ENCODE measurements at places on chromosomes 1 and 21.

DNA sequence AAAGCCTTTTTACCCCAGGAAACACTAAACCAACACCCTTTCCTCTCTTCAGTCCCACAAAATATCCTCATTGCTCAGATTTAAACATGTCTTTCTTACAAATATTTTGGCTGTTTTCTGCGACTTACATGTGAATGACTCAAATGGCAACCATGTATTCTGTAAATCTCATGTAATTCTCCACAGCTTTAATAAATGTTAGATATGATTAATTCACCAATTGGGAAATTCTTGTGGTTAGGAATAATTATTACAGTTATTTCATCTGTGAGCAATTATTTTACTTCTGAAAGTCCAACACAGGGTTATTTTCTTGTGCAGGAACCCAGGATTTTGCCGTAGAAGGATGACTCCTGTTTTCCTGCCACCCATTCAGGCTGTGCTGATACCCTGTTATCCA lies 431.5 kb downstream of the LMO4 start:
- DNase-seq = no peak

GRCh38 chr1:12669529-12670068 lies 25.7 kb downstream of the AADACL4 start:
- no peak for DNase-seq

DNA sequence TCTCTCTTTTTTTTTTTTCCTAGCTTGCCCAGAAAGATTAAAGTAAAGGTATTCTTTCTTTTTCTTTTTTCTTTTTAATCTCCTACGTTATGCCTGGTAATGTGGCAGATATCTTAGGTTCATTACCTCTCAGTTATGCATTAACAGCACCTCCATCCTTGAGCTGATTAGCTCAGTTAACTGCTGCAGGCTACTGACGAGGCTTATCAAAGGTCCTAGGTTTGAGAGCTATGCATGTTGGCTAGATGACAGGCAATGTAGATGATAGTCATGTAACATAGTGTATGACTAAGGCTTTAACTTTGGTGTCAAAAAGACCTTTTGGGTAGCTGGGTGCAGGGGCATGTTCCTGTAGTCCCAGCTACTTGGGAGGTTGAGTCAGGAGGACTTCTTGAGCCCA lies 53.7 kb upstream of the CACYBP start:
- DNase-seq = no peak

- no peak for DNase-seq
Observed at GRCh38 chr1:4856396-4856795, 202.0 kb downstream of the AJAP1 start.

DNA sequence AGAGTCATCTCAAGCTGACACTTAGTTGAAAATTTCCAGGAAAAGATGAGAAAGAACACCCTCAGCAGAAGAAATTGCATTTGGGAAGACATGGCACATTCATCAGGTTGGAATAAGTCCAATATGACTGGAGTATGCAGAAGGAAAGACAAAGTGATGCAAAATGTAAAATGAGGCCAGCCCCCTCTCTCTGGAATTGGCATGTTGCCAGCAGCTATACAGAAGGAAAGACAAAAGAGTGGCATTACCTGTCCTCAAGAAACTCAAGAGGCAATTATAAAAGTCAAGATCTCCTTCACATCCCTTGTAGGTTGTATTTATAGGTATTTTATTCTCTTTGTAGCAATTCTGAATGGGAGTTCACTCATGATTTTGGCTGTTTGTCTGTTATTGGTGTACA lies 426.3 kb downstream of the AGBL4 start:
- DNase-seq = no peak

DNA sequence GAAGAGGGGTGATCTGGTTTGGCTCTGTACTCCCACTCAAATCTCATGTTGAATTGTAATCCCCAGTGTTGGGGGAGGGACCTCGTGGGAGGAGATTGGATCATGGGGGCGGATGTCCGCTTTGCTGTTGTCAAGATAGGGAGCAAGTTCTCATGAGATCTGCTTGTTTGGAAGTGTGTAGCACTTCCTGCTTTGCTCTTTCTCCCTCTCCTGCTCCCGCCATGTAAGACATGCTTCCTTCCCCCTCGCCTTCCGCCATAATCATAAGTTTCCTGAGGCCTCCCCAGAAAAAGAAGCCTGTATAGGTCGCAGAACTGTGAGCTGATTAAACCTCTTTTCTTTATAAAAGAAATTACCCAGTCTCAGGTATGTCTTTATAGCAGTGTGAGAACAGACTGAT lies 27.9 kb downstream of the MYOM3 start:
- no peak for DNase-seq

DNA sequence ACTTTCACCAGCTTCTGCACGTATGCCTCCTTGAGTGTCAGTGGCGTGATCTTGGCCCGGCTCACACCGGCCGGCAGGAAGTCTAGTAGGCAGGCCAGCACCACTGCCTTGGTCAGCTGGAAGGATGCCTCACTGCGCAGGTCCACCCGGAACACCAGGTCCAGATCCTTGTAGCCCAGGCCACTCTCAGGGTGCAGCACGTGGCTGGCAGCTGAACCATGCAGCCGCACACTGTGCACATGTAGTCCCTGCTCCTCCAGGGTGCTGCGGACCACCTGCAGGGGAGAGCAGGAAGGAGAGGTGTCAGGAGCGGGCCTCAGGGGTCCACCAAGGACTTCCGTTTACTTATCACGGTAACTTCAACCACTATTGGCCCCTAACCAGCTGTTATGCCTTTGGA lies 6.0 kb downstream of the TENT5B start:
- no peak for DNase-seq

DNA sequence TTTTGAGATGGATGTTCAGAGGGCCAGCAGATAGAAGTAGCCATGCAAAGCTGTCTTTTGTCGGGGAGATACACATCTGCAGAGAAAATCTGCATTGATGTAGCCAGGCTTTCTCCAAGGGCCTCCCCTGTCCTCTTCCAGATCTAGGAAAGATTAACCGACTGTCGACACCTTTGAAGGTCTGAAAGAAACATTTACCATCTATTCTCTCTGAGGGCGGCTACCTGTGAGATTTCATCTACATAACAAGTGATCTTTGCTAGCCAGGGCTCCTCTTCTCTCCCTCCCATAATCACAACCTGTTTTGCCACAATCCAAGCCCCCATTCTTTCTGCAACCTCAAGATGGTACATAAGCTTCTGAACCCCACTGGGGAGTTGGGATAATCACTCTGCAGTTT lies 193.6 kb downstream of the RGS7 start:
- DNase-seq = no peak

DNA sequence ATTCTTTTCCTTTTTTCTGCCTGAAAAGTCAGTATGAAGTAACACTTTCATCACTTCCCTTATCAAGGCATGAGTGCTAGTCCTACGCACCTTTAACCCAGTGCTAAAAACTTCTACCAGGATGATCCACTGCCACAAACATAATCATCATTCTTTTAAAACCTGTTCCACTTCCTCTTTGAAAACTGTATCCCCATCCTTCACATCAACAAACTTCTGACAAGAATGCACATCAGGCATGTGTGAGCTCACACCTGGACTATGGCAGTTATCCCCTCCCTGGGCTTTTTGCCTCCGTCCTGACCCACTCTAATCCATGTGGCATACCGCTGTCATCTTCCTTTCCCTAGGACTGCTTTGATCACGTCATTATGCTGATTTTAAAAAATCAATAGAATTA lies 70.2 kb downstream of the ESRRG start:
- no peak for DNase-seq

- no peak for DNase-seq
Observed at GRCh38 chr1:213519098-213519497, 468.1 kb downstream of the RPS6KC1 start.
